NCI-H345 (cell line): ENCODE measurements at places on chromosomes 3 and 15.
A peak's percentile ranks its signal among the peaks of the same experiment; 100 is the strongest.

DNA sequence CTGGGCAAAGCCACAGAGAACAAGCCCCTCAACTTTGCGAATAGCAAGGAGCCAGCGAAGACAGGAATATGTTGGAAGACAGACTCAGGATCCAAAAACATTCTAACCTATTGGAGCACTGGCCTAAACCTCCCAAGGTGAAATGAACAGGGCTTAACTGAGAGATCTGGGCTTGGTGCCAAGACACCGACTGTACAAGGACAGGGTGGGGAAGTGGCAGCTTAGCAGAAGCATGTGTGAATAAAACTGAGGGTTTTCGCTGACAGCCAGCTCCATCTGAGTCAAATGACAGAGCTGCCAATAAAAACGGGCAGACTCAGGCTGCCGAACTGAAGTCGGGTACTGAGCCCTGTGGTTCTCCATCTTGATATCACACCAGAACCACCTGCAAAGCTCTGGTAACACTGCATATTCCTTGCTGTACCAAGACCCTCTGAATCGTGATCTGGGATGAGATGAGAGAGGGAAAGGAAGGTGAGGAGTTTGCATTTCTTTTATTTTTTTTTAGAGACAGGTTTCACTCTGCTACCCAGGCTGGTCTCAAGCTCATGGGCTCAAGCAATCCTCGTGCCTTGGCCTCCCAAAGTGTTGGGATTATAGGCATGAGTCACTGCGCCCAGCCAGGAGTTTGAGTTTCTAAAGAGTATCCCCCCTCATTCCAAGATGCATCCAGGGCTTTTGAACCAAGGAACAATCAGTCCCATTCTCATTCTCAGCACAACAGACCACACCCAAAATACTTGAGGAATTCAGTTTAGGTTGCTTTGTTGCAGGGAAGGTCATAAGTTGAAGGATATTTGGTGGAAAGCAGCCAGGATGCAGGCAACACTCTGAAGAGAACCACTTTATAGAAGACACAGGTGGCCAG is 6.0 kb upstream of the PLCB2 start:
- peak; percentile 87 for DNase-seq

DNA sequence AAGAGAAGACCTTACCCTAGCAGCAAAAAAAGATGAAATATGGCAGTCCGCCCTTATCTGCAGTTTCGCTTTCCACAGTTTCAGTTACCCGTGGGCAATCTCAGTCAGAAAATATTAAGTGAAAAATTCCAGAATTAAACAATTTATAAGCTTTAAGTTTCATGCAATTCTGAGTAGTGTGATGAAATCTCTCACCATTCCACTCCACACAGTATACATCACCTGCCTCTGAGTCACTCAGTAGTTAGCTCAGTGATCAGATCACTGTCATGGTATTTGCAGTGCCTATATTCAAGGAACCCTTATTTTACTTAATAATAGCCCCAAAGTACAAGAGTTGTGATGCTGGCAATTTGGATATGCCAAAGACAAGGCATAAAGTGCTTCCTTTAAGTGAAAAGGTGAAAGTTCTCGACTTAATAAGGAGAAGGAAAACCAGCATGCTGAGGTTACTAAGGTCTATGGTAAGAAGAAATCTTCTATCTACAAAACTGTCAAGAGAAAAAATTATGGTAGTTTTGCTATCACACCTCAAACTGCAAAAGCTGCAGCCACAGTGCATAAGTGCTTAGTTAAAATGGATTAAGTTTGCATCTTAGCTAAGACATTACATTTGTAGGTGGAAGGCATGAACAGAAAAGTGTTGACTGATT is 48.1 kb downstream of the HSPBAP1 start:
- no peak for DNase-seq

DNA sequence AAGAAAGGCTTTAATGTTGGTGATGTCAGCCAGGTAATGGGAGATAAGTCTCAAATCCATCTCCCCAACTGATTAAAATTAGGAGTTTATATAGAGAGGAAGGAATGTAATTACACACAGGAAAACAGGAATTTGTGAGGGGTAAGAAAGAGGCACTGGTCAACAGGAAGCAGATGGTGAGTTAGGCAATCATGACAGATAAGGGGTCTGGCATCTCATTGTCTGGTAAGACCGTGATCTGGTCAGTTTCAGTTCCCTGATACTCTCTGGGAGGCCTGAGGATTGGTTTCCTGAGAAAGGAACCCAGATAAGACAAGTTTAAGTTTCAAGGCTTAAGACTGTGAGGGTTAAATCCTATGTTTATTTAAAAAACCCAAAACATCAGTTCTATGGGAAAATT is 414.7 kb upstream of the ARRDC4 start:
- no peak for DNase-seq

DNA sequence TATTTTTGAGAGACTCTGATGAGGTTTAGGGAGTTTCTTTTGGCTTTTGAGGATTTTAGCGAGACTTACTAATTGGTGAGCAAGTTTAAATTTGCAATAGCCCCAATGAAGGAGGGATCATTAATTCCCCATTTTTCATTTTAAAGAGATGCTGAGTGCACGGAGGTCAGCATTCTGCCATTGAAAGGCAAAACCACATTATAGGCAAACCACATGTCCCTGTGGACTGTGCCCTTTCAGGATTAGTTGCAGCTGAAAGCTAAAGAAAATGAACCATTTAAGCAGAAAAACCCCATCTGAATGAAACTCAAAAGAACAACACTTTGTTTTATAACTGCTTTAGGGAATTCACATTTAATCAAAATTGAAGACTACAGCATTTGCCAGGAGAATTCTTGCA is 246.5 kb downstream of the PDZRN3 start:
- DNase-seq = no peak

DNA sequence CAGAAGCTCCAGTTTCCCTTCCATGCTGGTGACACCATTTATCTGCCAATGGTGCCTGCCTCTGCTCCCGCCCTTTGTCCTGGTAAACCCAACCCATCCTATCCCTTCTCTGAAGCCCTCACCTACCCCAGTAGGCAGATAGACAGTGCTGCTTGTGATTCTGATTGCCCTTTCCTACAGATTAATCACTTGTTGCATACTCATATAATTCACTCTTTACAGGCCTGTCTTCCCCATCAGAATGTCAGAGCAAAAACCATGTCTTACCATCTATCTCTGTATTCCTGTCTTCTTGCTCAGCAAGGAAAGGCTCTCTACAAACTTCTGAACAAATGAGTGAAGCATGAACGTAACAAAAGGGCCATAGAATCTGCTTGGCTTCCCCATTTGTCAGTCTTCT is 47.9 kb downstream of the MRPS25 start:
- no peak for DNase-seq

- DNase-seq = no peak
Observed at GRCh38 chr3:182063742-182064141, 352.0 kb downstream of the SOX2 start.

DNA sequence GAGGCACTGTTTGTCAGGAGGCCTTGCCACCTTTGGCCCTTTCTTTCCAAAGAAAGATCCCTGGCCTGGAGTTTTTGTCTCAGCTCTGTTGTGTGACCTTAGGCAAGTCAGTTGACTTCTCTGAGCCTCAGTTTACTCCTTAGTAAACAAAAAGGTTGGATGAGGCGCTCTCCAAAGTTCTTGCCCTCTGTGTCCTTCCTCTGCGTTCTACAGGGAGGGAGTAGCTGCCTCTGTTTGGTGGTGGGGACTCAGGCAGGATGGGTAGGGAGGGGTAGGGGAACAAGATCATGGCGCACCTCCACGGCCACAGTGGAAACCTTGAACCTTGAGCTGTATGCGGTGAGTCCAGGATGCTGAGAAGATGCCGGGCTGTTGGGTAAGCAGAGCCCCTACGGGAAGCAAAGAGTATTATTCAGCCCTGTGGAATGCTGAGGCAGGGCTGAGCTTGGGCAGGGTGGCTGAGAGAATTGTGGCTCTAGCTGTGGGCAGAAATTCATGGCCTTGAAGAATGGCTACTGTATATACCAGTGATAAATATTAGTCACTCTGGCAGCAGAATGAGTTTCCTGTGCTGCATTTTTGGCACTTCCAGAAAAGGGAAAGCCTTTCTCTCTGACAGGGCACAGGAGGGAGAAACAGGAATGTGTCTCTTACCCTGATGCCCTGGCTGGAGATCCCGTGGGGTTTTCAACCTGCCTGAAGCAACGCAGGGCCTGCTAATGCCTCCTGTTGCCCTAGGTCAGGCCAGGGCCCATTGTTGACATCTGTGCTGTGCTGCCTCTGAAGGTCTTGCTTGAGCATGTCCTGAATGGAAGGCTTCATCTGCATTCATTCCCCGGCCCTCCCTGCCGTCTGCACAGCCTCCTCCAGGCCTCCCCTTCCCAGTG is 39.9 kb downstream of the SMAD3 start:
- no peak for DNase-seq

DNA sequence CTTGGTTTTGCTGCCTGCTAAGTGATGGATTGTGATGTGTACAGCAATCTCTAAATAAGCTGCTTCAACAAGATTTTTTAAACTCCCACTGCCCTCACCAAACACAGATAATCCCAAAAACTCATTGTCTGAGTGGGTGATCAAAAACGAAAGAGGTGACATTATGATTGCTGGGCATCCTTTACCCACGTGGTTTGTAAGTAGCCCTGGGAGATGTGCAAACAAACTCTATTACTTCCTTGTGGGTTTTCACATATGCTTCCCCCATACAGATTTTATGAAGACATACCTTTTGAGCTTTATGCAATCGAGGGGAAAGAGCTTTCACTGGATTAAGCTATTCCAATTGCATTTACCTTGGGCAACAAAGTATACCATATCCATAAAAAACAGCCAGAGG is 1000.4 kb downstream of the FHIT start:
- DNase-seq = no peak

DNA sequence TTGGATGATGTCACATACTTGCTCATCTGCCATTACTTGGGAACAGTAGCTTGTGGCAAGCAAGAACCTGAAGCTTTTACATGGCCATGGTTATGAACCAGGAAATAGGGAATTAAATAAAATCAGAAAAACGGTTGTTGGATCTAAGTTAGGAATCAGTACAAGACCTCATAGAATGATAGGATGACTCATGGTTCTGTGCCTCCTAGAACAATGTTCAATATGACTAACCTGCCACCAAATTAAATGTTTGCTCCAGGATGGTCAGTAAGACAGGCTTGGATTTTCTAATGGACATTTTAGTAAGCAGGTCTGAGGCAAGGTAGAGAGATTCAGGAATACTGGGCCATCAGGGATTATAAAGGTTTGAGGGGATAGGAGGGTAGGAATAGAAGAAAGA is 218.9 kb downstream of the PLOD2 start:
- DNase-seq = no peak

- peak; percentile 27 for DNase-seq
Observed at GRCh38 chr3:63961891-63962290, 49.7 kb upstream of the SCAANT1 start.

- peak; percentile 46 for DNase-seq
Observed at GRCh38 chr3:13479332-13479581, 849 bp upstream of the HDAC11 start.

DNA sequence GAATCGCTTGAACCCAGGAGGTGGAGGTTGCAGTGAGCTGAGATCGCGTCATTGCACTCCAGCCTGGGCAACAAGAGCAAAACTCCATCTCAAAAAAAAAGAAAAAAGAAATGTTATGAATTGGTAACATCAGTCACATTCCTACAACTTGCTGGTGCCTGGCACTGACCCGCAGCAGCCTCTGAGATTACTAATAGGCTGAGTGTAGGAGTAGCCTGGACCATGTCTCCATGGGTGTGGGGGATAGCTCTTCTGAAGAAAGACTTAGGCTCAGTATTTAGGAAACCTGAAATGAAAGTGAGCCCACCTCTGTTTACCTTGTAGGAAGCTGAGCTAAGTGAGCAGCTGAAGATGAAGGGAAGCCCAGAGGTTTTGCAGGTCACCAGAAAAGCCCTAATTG is 148.3 kb downstream of the LRRC28 start:
- DNase-seq = no peak

DNA sequence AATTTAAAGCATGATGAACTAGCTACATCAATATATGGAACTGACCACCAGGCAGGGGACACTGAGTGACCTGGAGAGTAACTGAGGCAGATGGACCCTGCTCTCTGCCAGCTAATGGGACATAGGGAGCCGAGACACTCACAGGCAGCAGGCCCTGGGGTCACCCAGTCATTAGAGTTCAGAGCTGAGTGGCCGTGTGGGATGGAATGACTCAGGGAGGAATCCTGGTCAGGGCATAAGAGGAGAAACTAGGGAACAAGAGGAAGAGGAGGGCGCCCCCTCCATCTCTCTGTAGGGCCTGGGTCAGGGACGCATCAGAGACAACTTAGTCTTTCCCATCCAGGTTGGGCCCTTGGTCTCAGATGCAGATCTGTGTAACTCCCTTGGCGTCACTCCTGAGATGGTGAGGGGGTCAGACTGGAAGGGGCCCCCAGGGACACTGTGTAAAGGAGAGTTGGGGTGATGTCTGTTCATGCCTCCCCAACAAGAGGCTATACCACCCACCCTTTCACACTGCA is 39.8 kb downstream of the CCDC12 start:
- no peak for DNase-seq

DNA sequence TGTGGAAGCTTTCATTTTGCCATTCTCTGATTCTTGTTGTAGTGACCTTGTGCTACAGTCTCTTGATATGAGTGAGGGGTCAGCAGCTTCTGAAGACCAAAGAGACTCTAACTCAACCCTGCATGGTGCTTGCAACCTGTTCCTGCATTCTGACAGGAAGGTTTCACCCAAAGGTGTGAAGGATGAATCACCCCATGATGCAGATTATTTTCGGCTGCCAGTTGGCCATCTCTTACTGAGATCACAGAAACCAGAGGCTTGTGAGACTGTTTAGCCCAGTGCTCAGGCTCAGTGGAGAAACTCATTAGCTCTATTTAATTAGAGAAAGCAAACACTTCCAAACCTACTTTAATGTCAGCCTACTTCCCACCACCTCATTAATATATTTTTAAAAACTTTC is 29.2 kb upstream of the TPRG1 start:
- DNase-seq = no peak
